ENCODE measurements at places on chromosomes 5 and 9.

DNA sequence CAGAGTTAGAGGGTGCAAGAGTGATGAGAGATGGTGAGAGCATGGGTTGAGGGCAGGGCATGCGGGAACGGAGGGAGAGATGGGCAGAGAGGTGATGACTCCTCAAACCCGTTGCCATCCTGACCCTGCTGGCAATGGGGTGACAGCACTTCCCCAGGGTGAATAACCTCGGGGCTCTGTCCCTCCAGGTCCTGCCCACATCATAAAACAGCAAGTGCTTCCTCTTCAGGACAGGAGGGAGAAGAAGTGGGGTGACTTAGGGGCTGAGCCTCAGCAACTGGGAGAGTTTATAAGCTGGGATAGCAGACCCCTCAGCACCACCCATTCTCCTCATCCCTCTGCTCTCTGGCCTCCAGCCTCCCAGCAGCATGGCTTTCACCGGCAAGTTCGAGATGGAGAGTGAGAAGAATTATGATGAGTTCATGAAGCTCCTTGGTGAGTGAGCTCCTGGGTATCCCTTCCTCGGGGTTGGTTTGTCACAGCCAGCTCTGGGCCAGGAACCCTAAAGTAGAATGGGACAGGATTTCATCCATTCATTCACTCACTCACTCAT lies at the start of gene FABP6:
Gene FABP6 (plus strand): TSS at position 317 of the 553 bp plus-strand sequence. CDS start 52 bp downstream, at position 369.
- H3K4me3 ChIP-seq, result no peak within 1 kb of the TSS
- H3K27me3 ChIP-seq, result no peaks in the 10 kb centered on the region
- no peak for DNase-seq

- DNase-seq, result no peak
- H3K4me1 ChIP-seq, result peaks cover 13% of the 10 kb centered on the region
- H3K27ac ChIP-seq, result no peak overlapping the region
- no peak overlapping the region for H3K4me3 ChIP-seq
- H3K27me3 ChIP-seq, result peaks cover 68% of the 10 kb centered on the region
- no peaks in the 10 kb centered on the region for H3K36me3 ChIP-seq
Measured at GRCh38 chr5:16936989-16937438, 926 bp upstream of the MYO10 start.

GRCh38 chr9:35072461-35073278 lies at the start of gene VCP:
Gene VCP, minus strand, starts transcription at chr9:35072625. Its CDS starts 272 bp downstream, at chr9:35072353.
- peak within 1 kb of the TSS; percentile 90 for H3K27ac ChIP-seq
- H3K4me3 ChIP-seq, result peak within 1 kb of the TSS; percentile 93

DNA sequence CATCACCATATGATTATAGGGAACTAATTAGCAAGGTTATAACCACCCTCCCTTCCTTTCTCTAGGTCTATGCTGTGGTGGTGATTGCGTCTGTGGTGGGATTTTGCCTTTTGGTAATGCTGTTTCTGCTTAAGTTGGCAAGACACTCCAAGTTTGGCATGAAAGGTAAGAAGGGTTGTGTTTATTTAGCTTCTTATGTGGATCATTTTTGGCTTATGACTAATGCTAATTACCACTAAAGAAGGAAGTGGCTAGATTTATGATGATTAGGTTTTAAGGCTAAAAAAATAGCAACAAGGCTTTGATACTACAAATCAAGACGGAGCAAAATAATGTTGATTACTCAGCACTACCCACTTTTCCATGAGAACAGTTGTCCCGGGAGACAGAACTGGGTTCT lies 82.4 kb downstream of the NTRK2 start:
- no peaks in the 10 kb centered on the region for H3K36me3 ChIP-seq
- peaks cover 2% of the 10 kb centered on the region for H3K4me1 ChIP-seq
- no peak overlapping the region for H3K4me3 ChIP-seq
- DNase-seq, result no peak
- no peak overlapping the region for H3K27ac ChIP-seq

GRCh38 chr5:118968925-118969375 lies 19.4 kb downstream of the DTWD2 start:
- H3K4me1 ChIP-seq, result peaks cover 3% of the 10 kb centered on the region
- H3K27ac ChIP-seq, result no peak overlapping the region
- H3K27me3 ChIP-seq, result no peaks in the 10 kb centered on the region
- H3K4me3 ChIP-seq, result no peak overlapping the region
- no peak for DNase-seq

- no peak overlapping the region for H3K4me3 ChIP-seq
- no peaks in the 10 kb centered on the region for H3K27me3 ChIP-seq
- DNase-seq, result no peak
- no peaks in the 10 kb centered on the region for H3K4me1 ChIP-seq
- H3K36me3 ChIP-seq, result no peaks in the 10 kb centered on the region
Measured at GRCh38 chr5:18375641-18376040, 741.4 kb downstream of the TAF11L14 start.

DNA sequence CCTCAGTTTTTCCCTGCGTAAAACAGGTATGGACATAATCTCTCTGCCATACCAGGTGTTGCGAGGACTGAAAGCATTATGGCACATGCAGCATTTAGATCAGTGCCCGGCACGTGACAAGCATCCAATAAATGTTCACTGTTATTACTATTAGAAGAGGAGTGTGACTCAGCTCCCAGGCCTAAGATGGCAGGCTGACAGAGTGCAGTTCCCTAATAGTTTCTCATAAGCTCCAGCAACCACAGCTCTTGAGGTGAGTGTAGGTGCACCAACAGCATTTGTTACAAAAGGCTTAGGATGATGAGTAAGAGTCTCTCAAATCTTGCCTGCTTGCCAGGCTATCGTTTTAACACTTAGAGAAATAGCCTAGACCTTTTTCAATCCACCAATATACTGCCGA lies 28.9 kb upstream of the GLIS3 start:
- H3K36me3 ChIP-seq, result no peaks in the 10 kb centered on the region
- no peak overlapping the region for H3K27ac ChIP-seq
- H3K4me3 ChIP-seq, result no peak overlapping the region
- no peak for DNase-seq

GRCh38 chr5:139835656-139836055 lies 40.0 kb downstream of the PSD2 start:
- no peak overlapping the region for H3K27ac ChIP-seq
- H3K4me1 ChIP-seq, result no peaks in the 10 kb centered on the region
- peaks cover 20% of the 10 kb centered on the region for H3K27me3 ChIP-seq
- H3K4me3 ChIP-seq, result no peak overlapping the region

- no peak for DNase-seq
- no peaks in the 10 kb centered on the region for H3K27me3 ChIP-seq
- H3K4me1 ChIP-seq, result no peaks in the 10 kb centered on the region
- H3K36me3 ChIP-seq, result no peaks in the 10 kb centered on the region
- H3K27ac ChIP-seq, result no peak overlapping the region
Measured at GRCh38 chr5:59467969-59468368, 425.6 kb downstream of the PDE4D start.

- H3K36me3 ChIP-seq, result peaks cover 10% of the 10 kb centered on the region
- no peak overlapping the region for H3K4me3 ChIP-seq
- H3K4me1 ChIP-seq, result peaks cover 21% of the 10 kb centered on the region
- no peak overlapping the region for H3K27ac ChIP-seq
- H3K27me3 ChIP-seq, result peaks cover 84% of the 10 kb centered on the region
- DNase-seq, result no peak
Measured at GRCh38 chr5:77635917-77636640, 2.4 kb downstream of the OTP start.

DNA sequence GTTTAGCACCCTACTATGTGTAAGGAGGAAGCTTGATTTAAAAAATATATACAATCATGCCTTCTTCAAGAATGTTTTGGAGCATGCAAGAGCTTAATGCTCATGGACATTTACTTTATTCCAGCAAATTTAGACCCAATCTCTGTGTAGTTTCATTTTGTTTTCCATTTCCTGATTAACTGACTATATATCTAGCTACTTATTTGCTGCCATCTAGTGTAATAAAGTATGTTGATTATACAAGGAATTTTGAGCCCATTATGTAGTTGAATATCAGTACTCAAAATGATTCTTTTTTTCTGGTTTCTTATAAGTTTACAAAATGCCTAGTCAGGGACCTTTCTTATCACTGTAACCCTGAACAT lies 100.0 kb upstream of the CCDC152 start:
- no peak overlapping the region for H3K4me3 ChIP-seq
- no peak overlapping the region for H3K27ac ChIP-seq
- no peaks in the 10 kb centered on the region for H3K4me1 ChIP-seq

DNA sequence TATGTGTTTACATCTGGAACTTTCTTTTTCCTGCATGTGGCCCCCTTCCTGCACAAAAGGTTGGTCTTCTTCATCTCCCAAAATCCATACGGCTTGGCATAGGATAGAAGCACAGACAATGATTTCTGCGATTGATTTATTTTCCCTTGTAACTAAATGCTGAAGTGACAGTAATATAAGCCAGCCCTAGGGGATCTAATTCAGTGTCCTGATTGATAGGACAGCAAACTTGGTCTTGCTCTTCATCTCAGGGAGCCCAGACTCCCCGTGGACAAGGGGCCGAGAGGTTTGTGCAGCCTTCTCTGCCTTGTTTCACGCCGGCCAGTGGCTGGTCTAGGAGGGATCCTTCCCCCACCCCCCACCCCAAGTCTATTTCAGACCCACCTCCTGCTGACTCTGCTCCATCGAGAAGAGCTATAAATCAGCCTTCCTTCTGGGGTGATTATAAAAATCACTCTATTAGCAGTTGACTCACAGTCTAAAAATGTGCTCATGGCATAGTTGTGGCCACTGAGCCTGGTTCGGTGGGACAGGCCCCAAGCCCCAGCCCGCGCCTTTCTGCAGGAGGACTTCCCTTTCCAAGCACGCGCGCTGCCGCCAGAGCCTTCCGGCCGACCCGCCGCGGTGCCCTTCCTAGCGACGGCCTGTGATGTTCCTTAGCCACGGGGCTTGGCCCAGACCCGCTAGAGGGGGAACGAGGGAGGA lies 89.8 kb upstream of the COL5A1 start:
- H3K4me3 ChIP-seq, result no peak overlapping the region
- peaks cover 9% of the 10 kb centered on the region for H3K27me3 ChIP-seq
- H3K27ac ChIP-seq, result no peak overlapping the region
- no peaks in the 10 kb centered on the region for H3K4me1 ChIP-seq

- H3K4me1 ChIP-seq, result no peaks in the 10 kb centered on the region
- peaks cover 3% of the 10 kb centered on the region for H3K27me3 ChIP-seq
- H3K27ac ChIP-seq, result no peak overlapping the region
- H3K4me3 ChIP-seq, result no peak overlapping the region
- DNase-seq, result no peak
Measured at GRCh38 chr9:108053555-108054061, 564.0 kb upstream of the KLF4 start.

DNA sequence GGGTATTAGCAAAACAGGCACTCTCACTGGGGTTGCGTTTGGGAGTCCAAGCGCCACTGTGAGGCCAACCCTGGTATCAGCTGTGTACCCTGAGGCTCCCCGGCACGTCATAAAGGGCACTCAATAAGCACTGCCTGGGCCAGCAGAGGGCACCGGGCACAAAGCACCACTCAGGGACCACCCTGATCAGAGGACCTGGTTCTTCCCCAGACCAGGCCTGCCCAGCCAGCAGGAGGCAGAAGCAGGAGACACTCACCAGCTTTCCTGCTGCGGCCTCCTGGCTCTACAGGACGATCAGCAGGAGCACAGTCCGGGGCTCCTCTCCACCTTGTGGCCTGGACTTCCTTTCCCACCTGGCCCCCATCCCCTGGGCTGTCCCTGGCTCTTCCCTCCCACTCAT lies 12.6 kb downstream of the MGAT1 start:
- H3K27me3 ChIP-seq, result no peaks in the 10 kb centered on the region
- peaks cover 23% of the 10 kb centered on the region for H3K4me1 ChIP-seq
- H3K4me3 ChIP-seq, result no peak overlapping the region
- peak overlapping the region; percentile 23 for H3K27ac ChIP-seq
- H3K36me3 ChIP-seq, result peaks cover 15% of the 10 kb centered on the region
- no peak for DNase-seq

DNA sequence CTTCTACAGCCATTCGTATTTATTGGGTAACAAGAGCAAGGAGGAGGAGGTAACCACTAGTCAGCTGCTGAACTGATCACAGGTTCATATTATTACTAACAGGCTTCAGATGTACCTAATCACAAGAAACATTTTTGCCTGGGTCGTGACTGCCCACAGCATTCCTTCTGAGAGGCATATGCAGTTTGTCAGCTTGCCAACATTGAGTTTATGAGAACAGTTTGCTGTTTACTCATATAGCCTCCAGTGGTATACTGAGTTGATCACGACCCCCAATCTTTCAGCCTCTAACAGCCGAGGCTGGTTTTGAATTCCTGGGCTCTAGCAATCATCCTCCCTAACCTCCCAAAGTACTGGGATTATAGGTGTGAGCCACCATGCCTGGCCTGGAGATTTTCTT lies 693.6 kb downstream of the TLE1 start:
- H3K36me3 ChIP-seq, result no peaks in the 10 kb centered on the region
- no peaks in the 10 kb centered on the region for H3K27me3 ChIP-seq
- no peaks in the 10 kb centered on the region for H3K4me1 ChIP-seq
- no peak overlapping the region for H3K27ac ChIP-seq

- H3K4me1 ChIP-seq, result peaks cover 7% of the 10 kb centered on the region
- no peaks in the 10 kb centered on the region for H3K27me3 ChIP-seq
- H3K4me3 ChIP-seq, result no peak overlapping the region
- H3K36me3 ChIP-seq, result no peaks in the 10 kb centered on the region
Measured at GRCh38 chr5:126936775-126937418, 93.5 kb downstream of the MARCHF3 start.

GRCh38 chr9:91680998-91681397 lies 257.4 kb upstream of the NFIL3 start:
- no peaks in the 10 kb centered on the region for H3K36me3 ChIP-seq
- DNase-seq, result no peak
- peaks cover 28% of the 10 kb centered on the region for H3K27me3 ChIP-seq
- no peak overlapping the region for H3K27ac ChIP-seq

DNA sequence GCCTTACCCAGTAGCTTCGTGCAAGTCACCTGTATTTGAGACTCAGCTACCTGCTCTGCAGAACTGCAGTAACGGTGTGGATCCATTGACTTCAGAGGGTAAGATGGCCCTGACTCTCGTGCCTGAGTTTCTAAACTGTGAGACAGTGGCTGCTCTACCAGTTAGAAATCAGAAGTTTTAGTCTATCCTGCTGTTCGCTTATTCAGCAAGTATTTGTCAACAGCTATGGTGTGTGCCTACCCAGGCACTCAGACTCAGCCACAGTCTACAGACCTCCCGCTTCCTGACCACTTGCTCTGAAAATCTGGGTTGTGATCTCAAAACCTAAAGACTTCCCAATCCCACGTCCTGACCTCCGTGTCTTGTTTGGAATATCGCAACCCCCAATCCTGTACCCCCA lies 13.5 kb downstream of the AQP3 start:
- no peak overlapping the region for H3K4me3 ChIP-seq
- H3K4me1 ChIP-seq, result peaks cover 7% of the 10 kb centered on the region
- H3K27ac ChIP-seq, result no peak overlapping the region
- no peaks in the 10 kb centered on the region for H3K36me3 ChIP-seq

DNA sequence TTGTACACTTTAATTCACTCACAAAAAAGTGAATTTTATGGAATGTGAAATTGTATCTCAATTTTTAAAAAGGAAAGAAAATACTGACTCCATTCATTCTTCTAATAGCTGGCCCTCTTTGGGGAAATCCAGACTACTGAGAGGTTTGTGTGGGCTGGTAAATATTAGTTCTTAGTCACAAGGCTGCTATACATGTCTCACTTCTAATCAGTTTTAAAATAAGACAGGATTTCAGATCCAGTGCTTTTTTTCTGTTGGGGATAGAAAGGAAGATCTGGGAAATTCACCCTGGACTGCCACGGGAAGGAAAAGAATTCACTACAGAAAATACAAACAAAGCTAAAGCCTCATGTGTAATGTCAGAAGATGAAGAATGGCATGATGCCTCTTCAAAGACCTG lies 32.7 kb upstream of the ADAMTSL1 start:
- DNase-seq, result no peak
- H3K4me3 ChIP-seq, result no peak overlapping the region
- peaks cover 22% of the 10 kb centered on the region for H3K27me3 ChIP-seq

GRCh38 chr9:17783227-17783626 lies 204.4 kb downstream of the SH3GL2 start:
- no peaks in the 10 kb centered on the region for H3K4me1 ChIP-seq
- H3K27ac ChIP-seq, result no peak overlapping the region
- H3K27me3 ChIP-seq, result no peaks in the 10 kb centered on the region
- H3K36me3 ChIP-seq, result no peaks in the 10 kb centered on the region
- no peak overlapping the region for H3K4me3 ChIP-seq
